ENCODE measurements at places on chromosomes 16 and 17. TPM values are rescaled to one million over a fixed set of nuclear protein-coding genes. Genes with fewer than 3 reads are reported as not detected.

DNA sequence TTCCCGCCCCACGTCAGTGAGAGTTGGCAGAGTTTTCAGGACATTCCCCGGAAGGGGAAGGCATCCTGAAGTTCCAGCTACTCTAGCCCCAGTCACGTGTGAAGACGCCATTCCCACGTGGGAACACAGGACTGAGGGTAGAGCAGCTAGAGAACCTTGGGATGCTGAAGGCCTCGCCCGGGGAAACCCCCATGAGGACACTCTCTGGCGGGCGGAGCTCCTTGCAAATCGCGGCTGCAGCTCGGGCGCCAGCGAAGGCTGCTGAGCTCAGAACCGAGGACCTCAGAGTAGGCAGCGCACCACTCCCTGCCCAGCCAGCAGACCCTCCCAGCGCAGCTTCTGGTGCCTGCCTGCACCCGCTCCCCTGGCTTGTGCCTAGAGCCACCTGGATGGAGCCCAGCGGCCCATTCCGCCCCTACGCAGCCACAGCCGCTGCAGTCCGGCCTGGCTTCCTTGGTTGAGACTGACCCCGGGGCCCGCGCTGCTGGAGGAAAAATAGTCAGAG, 51.9 kb downstream of the SHCBP1 start:
- H3K4me3 ChIP-seq = no peak overlapping the region
- no peaks in the 10 kb centered on the region for H3K4me1 ChIP-seq
- no peaks in the 10 kb centered on the region for H3K27me3 ChIP-seq
- no peaks in the 10 kb centered on the region for H3K36me3 ChIP-seq
- H3K27ac ChIP-seq = no peak overlapping the region

DNA sequence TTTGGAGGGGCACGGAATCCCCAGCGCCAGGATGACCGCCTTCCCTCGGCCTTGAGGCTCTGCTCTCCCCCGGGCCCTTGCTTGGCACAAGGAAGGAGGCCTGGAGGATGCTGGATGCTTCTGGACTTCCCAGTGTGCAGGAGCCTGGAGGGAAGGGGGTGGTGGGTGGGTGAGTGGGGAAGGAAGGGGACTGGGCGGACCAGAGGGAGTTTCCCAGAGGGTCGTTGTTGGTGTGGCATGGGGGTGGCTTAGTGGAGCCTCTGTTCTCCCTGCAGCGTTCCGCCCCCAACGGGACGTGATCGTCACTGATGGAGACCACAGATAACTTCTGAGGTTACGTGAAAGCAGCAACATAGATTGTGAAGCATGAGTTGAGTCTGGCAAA, 140.0 kb downstream of the IRF8 start:
- H3K36me3 ChIP-seq = no peaks in the 10 kb centered on the region
- peak; percentile 65 for DNase-seq
- no peak overlapping the region for H3K4me3 ChIP-seq
- H3K27ac ChIP-seq = no peak overlapping the region
- H3K27me3 ChIP-seq = peaks cover 15% of the 10 kb centered on the region

DNA sequence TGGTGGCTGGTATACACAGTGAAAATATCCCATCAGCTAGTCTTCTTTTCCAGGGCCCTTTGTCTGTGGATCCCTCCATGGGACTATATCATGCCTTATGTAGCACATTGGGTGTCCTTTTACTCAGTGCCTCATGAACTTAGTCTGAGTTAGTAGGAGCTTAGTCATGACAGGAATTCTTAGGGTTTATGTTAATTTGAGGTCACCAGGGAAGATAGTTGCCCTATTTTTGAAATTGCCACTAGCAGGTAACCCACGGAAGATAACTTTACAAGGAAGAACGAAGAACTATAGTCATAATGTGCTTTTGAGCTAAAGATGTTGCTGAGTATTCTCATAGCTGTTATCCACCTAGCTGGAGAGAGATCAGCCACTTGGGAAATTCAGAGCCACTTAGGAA, 14.8 kb upstream of the PLK1 start:
- H3K4me1 ChIP-seq = no peaks in the 10 kb centered on the region
- H3K4me3 ChIP-seq = no peak overlapping the region
- H3K36me3 ChIP-seq = peaks cover 60% of the 10 kb centered on the region
- H3K27me3 ChIP-seq = no peaks in the 10 kb centered on the region

DNA sequence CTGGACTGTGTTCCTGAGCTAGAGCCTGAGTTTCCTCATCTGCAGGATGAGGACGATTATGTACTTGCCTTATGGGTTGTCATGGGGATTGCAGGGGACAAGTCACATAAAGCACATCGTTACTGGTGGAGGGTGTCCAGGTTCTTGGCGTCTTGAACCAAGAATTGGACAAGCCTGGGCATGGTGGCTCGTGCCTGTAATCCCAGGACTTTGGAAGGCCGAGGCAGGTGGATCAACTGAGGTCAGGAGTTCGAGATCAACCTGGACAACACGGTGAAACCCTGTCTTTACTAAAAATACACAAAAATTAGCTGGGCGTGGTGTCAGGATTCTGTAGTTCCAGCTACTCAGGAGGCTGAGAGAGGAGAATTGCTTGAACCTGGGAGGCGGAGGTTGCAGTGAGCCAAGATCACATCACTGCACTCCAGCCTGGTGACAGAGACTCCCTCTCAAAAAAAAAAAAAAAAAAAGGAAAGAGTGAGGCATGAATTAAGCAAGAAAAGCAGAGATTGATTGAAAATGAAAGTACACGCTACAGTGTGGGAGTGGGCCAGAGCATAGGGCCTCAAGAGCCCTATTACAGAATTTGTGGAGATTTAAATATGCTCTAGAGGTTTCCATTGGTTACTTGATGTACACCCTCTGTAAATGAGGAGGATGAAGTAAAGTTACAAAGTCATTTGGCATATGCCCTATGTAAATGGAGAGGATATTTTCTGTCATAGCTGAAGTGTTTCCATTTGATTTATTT, 30.7 kb downstream of the ADGRG5 start:
- no peak overlapping the region for H3K4me3 ChIP-seq
- H3K36me3 ChIP-seq = peaks cover 10% of the 10 kb centered on the region
- no peaks in the 10 kb centered on the region for H3K27me3 ChIP-seq
- DNase-seq = peak; percentile 43
- peak overlapping the region; percentile 68 for H3K27ac ChIP-seq

- DNase-seq = peak; percentile 43
- H3K27ac ChIP-seq = no peak overlapping the region
- no peaks in the 10 kb centered on the region for H3K4me1 ChIP-seq
- no peaks in the 10 kb centered on the region for H3K27me3 ChIP-seq
- H3K36me3 ChIP-seq = no peaks in the 10 kb centered on the region
Measured at GRCh38 chr17:81200695-81201580, 21.8 kb downstream of the CEP131 start.

DNA sequence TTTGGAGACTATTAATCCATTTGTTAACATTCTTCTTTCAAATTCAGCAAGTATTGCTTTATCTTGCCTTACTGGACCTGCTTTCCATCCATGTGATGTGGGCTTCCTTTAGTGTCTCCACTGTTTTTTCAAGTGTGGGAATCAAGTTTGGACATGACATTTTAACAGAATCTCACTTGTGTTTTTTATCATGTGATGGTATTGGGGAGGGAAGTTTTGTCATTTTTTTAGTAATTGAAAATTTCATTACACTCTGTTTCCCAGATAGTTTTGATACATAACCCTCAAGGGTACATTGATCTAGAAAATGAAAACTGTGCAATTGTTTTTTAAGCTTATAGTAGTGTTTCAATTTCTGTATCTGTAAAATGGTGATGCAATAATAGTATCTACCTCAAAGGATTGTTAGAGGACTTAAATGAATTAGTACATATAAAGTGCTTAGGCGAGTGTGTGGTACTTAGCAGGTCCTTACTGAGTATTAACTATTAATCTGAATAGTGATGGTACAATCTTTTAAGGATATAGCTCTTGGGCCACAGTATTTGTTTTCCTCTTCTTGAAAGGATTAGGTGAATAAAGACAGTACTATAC, 27.3 kb downstream of the AATF start:
- DNase-seq = no peak
- H3K27me3 ChIP-seq = no peaks in the 10 kb centered on the region
- no peak overlapping the region for H3K27ac ChIP-seq
- peaks cover 56% of the 10 kb centered on the region for H3K4me1 ChIP-seq

DNA sequence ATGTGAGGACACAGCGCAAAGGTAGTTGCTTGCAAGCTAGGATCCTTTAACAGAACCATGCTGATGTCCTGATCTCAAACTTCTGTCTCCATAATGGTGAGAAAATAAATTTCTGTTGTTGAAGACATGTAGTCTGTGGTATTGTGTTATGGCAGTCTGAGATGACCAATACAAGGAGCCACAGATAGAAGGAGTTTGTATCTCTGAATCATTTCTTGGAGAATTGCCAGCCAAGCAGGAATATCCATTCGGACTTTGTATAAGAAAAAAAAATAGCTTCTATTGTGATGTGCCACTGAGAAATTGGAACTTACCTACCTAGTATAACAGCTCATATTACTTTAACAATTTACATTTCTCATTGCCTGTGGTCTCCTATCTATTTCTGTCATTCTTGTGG, 447.6 kb upstream of the CA10 start:
- H3K4me3 ChIP-seq = no peak overlapping the region
- H3K4me1 ChIP-seq = no peaks in the 10 kb centered on the region
- H3K27ac ChIP-seq = no peak overlapping the region
- no peaks in the 10 kb centered on the region for H3K27me3 ChIP-seq
- no peak for DNase-seq

GRCh38 chr17:54841656-54842055, 59.0 kb upstream of the TOM1L1 start:
- H3K4me3 ChIP-seq = no peak overlapping the region
- H3K4me1 ChIP-seq = no peaks in the 10 kb centered on the region
- no peaks in the 10 kb centered on the region for H3K27me3 ChIP-seq
- H3K27ac ChIP-seq = no peak overlapping the region
- H3K36me3 ChIP-seq = no peaks in the 10 kb centered on the region

GRCh38 chr16:50532576-50532975, 15.6 kb upstream of the NKD1 start:
- no peak for DNase-seq
- no peaks in the 10 kb centered on the region for H3K27me3 ChIP-seq
- H3K27ac ChIP-seq = no peak overlapping the region
- H3K36me3 ChIP-seq = no peaks in the 10 kb centered on the region

DNA sequence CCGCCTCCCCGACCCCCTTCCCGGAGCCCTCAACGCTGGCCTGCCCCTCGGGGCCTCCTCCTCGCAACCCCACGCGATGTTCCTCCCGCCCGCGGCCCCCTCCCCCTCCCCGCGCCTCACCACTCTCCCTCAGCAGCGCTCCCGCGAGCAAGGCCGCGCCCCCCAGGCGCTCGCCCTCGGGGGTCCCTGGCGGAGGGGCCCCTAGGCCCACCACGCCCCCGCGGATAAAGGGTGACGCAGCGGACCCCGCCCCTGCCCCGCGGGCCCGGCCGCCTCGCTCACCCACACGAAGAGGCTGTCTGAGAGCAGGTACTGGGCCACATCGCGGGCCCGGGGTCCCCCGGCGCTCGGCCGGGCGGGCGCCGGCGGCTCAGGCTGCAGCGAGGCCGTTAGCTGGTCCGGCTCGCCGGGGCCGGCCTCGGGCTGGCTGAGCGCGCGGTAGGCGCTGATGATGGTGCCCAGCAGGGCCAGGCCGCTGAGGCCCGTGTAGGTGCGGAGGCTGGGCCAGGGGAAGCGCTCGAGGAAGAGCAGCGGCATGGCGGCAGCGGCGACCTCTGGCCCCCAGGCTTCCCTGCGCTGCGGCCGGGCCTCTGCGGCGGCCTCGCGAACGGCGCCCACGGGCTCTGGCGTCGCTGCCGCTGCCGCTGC, 430 bp downstream of the AMFR start:
- peaks cover 2% of the 10 kb centered on the region for H3K36me3 ChIP-seq
- H3K4me1 ChIP-seq = peaks cover 44% of the 10 kb centered on the region
- no peaks in the 10 kb centered on the region for H3K27me3 ChIP-seq
- peak overlapping the region; percentile 92 for H3K4me3 ChIP-seq
- no peak overlapping the region for H3K27ac ChIP-seq
- DNase-seq = peak; percentile 31

GRCh38 chr16:56269281-56269680, 78.0 kb downstream of the GNAO1 start:
- no peak for DNase-seq
- no peak overlapping the region for H3K4me3 ChIP-seq
- H3K27ac ChIP-seq = no peak overlapping the region
- peaks cover 3% of the 10 kb centered on the region for H3K27me3 ChIP-seq
- no peaks in the 10 kb centered on the region for H3K36me3 ChIP-seq
- no peaks in the 10 kb centered on the region for H3K4me1 ChIP-seq

- H3K27me3 ChIP-seq = no peaks in the 10 kb centered on the region
- no peak for DNase-seq
- no peak overlapping the region for H3K27ac ChIP-seq
- no peaks in the 10 kb centered on the region for H3K4me1 ChIP-seq
- no peaks in the 10 kb centered on the region for H3K36me3 ChIP-seq
- no peak overlapping the region for H3K4me3 ChIP-seq
Measured at GRCh38 chr17:78958641-78959127, 21.0 kb downstream of the LGALS3BP start.

ERI2 gene
- 17.7 TPM for total RNA-seq

RPGRIP1L gene
- 6.2 TPM for total RNA-seq

SBK1 gene
- total RNA-seq = 35.9 TPM

PLK1 gene
- total RNA-seq = 87.9 TPM

KCNJ18 gene
- not detected for total RNA-seq
